ENCODE measurements at places on chromosomes 6 and 20.

GRCh38 chr6:73586416-73586974 lies 65.7 kb upstream of the EEF1A1 start:
- no peak for DNase-seq

- DNase-seq, result no peak
Observed at GRCh38 chr6:2028457-2029038, 216.9 kb downstream of the GMDS start.

- DNase-seq, result no peak
Observed at GRCh38 chr6:53263917-53264316, 84.8 kb downstream of the ELOVL5 start.

DNA sequence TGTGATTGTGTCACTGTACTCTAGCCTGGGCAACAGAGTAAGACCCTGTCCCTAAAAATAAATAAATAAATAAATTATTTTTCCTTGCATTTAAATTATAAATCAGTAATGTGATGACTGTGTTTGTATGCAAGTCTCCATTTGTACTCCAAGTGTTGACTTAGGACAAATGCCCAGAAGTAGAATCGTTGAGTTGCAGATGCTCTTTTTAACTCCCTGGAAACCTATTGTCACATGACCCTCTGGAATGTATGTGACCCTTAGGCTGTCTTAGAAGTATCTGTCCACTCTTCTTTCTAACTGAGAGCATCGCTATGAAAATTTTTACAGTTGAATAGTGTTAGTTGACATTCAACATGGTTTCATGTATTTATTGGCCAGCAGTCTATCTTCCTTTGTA lies 18.8 kb downstream of the OR2A4 start:
- DNase-seq, result no peak

DNA sequence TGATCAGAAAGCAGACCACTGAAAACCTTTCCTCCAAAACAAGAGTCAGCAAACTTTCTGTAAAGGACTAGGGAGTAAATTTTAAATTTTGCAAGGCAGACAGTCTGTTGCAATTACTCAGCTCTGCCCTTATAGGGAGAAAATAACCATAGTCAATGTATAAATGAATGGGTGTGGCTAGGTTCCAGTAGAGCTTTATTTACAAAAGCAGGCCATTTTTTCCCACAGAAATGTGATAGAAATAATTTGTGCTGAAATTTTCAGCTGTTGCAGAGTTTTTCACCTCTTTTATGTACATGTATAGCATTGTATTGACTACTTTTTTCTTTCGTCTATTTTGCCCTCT lies 7.7 kb downstream of the AMD1 start:
- no peak for DNase-seq

- DNase-seq, result no peak
Observed at GRCh38 chr20:51631011-51631950, 88.8 kb upstream of the NFATC2 start.

DNA sequence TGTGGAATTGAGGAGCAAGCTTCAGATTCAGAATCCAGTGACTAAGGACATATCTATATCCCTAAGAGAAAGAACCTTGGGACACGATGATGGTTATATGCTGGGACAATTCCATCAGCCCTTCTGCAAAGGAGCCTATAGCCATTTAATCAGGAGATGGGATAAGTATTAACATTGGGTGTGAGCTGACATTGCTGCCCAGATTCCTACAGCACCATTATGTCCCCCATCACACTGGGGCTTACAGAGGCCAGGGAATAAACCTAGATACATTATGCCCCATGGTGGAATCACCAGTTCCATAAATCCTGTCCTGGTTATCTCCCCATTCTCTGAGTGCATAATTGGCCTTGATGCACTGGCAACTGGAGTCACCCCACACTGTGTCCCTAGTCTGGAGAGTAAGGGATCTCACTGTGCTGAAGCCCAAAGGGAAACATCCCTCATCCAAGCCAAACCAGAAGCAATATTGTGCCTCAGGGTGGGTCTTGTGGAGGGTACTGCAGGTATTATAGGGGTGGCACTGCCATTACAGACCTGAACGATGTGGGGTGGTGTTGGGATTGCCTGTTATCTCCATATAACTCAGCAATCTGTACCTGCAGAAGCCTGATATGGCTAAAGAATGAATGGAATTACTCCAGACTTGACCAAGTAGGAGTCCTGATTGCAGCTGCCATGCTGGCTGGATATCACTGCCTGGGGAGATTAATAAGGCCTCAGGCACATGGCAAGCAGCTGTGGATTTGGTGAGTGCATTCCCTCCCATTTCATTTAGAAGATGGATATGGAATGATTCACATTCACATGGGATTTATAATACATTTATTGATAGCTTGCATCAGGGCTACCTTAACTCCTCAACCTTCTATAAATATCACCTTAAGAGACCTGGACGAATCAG lies 5.0 kb downstream of the HLA-A start:
- no peak for DNase-seq

DNA sequence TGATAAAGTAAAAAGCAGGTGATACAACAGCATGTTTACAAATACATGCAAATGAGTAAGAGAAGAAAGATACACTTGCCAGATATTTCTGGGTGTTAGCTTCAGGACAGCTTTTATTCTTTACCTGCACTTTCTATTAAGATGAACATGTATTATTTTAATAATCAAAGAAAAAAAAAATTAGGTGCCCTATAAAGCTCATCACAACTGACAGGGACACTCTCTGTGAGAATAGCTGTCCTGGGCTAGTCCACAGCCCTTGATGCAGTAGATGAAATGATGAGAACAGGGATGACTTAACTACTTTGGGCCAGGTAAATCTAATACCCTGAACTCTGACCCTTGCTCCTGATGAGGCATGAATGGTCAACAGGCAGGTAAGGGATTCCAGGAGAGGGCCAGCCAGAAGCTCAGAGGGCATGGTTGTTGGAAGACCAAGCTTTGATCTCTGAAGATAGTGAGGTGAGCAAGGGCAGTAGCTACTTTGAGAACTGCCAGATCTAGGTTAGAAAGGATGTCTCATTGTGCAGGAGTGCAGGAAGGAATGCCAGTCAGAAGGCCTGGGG lies 15.6 kb downstream of the NSFL1C start:
- no peak for DNase-seq

DNA sequence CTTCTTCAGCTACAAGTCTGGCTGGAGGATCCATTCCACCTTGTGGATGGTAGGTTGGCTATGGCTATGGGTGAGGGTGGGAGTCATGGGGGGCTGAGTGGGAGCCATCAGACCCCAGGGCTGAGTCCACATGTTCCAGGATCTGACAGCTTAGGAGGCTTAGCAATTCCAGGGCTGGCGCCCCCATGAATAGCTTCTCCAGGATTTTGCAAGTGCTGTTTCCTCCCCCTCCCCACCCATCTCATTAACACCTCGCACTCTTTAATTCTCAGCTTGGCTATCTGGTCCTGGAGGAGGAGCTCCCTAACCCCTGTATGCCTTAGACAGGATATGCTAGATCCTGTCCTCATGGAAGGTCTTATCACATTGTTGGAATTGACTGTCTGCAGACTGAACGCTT lies 39.0 kb upstream of the ANGPT4 start:
- no peak for DNase-seq

GRCh38 chr6:146410851-146411595 lies 132.6 kb upstream of the RAB32 start:
- DNase-seq, result no peak

- DNase-seq, result no peak
Observed at GRCh38 chr6:121596441-121596840, 161.0 kb downstream of the GJA1 start.

GRCh38 chr6:12343122-12343439 lies 52.9 kb downstream of the EDN1 start:
- DNase-seq, result no peak

DNA sequence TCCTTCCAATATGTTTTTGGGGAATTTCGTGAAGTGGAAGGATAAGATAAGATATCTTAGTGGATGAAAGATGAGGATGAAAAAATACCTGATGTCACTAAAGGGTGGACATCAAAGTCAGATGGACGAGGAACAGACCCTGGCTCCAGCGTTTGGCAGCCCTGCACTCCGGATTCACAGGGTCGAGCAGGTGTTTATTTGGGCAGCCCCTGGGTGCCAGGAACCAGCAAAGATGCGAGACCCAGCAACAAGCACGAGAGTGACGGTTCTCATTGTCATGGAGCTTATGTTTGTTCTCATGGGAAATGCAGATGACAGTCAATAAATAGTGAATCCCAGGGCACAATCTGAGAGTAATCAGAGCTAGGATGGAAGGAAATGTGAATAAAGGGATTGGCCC lies 131.1 kb downstream of the PHACTR3 start:
- DNase-seq, result no peak

DNA sequence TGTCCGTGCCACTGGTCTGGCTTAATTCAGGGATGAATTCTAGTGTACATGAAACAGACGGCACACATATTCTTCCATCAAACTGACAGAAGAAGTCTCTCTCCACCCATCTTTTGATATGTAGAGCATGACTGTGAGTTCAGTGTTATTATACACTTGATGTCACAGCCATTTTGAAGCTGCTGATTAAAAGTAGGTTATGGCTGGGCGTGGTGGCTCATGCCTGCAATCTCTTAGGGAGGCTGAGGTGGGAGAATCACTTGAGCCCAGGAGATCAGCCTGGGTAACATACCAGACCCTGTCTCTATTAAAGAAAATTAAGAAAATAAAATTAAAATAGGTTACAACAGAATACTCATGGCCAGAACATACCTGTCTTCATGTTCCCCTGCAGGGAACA lies 20.7 kb downstream of the C6orf15 start:
- DNase-seq, result no peak

DNA sequence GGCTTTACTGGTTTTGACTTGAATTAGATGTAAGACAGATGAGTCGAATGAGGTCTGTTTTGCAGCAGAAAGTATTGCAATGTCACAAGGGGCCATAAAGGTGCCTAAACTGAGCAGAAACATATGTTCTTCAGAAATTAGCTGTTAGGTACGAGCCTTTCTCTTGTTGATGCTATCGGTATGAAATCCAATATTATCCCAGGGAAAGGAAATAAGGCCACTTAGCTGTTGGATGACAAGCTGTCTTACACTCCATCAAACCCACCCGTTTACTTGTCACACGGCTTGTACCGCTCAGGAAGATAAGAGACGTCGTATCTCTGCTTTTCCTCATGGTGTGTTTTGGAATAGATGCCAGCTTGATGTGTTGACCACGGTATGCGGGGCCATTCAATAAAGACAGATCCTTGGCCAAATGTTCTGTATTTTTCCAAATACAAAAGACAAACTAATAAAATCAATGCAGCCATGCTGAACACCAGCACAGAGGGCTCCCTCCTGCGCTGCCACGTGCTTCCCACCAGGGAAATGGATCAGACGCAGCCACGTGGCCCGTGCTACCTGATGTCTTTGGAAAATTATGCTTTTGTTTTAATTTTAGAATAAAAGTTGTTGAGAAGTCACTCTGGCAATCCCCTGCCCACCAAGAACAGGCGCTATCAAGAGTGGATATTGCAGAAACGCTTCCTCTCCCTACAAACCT lies 255.9 kb upstream of the SULF2 start:
- DNase-seq, result no peak

DNA sequence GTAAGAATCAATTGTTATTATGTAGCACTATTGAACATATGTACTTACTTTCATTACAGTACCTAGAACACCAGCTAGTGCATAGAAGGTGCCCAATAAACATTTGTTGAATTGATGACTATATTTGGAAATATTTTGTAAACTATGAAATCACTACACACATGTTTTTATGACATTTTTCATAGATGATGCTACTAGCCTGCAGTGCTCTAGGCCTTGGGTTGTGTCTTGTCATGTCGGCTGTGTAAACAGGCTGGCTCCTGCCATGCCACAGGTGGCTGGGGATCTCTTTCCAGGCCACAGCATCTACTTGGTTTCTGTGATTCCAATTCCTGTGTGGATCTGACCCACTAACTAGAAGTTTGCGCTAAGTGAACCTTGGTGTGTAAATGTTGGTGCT lies 43.3 kb upstream of the EDN1 start:
- no peak for DNase-seq

DNA sequence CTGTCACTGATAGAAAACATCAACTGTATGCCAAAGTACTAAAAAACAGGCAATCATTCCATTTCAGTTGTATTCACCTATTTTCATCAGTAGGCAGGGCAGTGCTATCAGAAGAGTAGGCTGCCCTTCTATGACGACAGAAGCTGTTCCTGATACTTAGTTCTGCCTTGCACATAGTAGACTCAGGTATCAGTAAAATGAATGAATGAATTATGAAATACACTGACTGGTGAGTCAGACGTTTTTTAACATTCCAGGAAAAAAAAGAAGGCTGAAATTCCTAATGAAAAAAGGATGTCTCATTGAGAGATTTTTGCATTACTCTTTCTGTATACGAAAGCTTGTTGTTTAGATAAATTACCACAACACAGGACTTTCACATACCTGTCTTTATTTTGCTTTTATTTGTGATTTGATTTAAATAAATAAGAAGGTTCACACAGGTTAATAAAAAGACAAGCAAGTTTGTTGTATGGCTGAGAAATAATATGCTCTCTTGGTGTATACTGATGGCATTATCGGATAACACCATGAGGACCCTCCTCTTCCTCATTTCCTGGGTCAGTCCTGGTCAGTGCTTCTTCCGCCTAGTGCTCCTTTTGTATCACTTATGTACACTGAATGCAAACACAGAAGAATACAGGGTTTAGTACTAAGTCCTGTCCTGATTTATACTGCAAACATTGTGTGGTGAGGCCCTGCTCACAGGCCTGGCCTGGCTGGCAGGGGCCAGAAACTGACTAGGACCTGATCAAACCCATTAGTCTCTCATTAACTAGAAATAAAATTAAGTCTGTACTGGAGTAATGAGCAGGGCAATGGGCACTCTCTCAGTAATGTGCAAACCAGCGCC lies 39.4 kb upstream of the SPDEF start:
- DNase-seq, result no peak

- no peak for DNase-seq
Observed at GRCh38 chr6:168374051-168374502, 54.5 kb upstream of the DACT2 start.

GRCh38 chr6:28165563-28165962 lies 23.9 kb downstream of the ZKSCAN8 start:
- no peak for DNase-seq

DNA sequence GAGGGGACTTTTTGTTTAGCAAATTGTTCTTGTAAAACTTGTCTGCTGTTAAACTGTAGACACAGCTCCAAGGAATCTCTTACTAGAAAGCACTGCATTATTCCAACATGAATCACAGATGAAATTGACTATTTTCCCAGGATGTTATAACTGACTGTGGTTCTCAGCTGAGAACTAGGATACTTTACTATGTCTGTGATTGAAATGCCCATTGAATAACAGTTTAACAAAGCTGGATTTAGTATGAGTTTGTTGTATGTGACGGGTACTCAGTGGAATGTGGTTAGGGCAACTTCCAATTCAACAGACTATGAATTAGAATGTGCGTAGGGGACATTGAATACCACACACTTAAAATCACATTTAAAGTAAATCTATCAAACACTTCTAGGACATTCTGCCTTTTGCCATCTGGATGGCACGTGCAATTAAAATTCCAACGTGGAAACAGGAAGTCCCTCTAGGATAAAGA lies 193.4 kb upstream of the PREP start:
- DNase-seq, result no peak

GRCh38 chr20:53635221-53635620 lies 41.6 kb upstream of the ZNF217 start:
- no peak for DNase-seq
